ENCODE measurements at places on chromosomes 7 and 10. TPM values are rescaled to one million over a fixed set of nuclear protein-coding genes. Genes with fewer than 3 reads are reported as not detected.

Gene STEAP2
- not detected for total RNA-seq

- peaks cover 16% of the 10 kb centered on the region for H3K27me3 ChIP-seq
- no peak for DNase-seq
- no peak overlapping the region for H3K27ac ChIP-seq
- H3K36me3 ChIP-seq = no peaks in the 10 kb centered on the region
Measured at GRCh38 chr7:140591180-140591902, 49.3 kb downstream of the DENND2A start.

- no peak overlapping the region for H3K27ac ChIP-seq
- H3K36me3 ChIP-seq = no peaks in the 10 kb centered on the region
- no peak for DNase-seq
- H3K4me3 ChIP-seq = no peak overlapping the region
- peaks cover 2% of the 10 kb centered on the region for H3K27me3 ChIP-seq
Measured at GRCh38 chr10:120421250-120421649, 35.8 kb upstream of the PLPP4 start.

- H3K27ac ChIP-seq = peak overlapping the region; percentile 83
- H3K36me3 ChIP-seq = peaks cover 33% of the 10 kb centered on the region
- peak overlapping the region; percentile 98 for H3K4me3 ChIP-seq
- H3K4me1 ChIP-seq = peaks cover 36% of the 10 kb centered on the region
- DNase-seq = no peak
Measured at GRCh38 chr7:151225948-151226510, 976 bp downstream of the ABCF2 start.

DNA sequence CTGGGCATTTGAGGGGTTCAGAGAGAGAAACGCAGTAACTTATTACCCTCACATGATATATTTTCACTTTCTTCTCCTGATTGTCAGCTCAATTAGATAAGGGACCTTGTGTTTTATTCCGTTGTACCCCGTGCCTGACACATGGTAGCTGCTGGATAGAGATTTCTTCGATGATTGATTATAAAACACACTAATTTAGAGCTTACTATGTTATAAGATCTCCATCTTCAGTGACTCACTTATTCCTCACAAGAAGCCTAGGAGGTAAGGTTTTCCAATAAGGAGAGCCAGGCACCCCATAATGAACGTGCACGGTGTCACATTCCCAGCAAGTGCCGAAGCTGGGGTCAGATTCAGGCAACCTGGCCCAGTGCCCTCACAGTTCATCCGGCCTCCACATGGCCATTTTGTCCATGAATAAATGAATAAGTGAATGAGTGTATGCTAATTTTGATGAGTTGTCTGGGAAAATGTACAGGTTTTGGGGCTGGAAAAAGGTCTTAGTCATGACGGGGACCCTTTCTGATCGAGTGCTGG is 138.1 kb upstream of the CDCA7L start:
- no peak for DNase-seq
- peak overlapping the region; percentile 71 for H3K4me3 ChIP-seq
- H3K27me3 ChIP-seq = peaks cover 43% of the 10 kb centered on the region
- H3K36me3 ChIP-seq = no peaks in the 10 kb centered on the region
- peak overlapping the region; percentile 1 for H3K27ac ChIP-seq
